Metanephros (tissue), 2 donors: ENCODE measurements at places on chromosomes 7 and 10. TPM values are rescaled to one million over a fixed set of nuclear protein-coding genes. Genes with fewer than 3 reads are reported as not detected.

Gene TMEM168
- 35.6 TPM for total RNA-seq

Gene SLIT1
- total RNA-seq = 3.3 TPM

Gene ZPBP
- total RNA-seq = 0.88 TPM

Gene WDFY4
- 6.4 TPM for total RNA-seq

Gene TDRD1
- 0.06 TPM for total RNA-seq

Gene PRKAR1B
- total RNA-seq = 40.8 TPM

Gene OR6B1
- total RNA-seq = not detected

Gene OR2A12
- not detected for total RNA-seq

Gene CDHR1
- 0.23 TPM for total RNA-seq

Gene PLXDC2
- total RNA-seq = 48.1 TPM

Gene CFTR
- 0.99 TPM for total RNA-seq
